ENCODE measurements at places on chromosomes 3 and 15.
A peak's percentile ranks its signal among the peaks of the same experiment; 100 is the strongest.

DNA sequence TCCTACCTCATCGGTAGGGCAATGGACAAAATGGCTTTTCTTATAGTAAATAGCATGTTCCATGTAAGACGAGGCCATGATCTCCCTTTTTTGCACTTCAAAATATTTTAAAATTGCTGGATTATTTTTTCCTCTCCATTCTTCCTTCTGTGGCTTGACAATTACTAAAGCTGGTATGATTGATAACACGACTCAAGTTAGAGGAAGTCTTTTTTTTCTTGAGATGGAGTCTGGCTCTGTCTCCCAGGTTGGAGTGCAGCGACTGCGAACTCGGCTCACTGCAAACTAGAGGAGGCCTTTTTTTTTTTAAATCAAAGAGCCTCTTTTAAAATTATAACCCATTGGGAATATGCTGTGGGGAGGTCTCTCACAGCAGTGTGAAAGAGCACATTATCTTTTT is 124.5 kb upstream of the TBL1XR1 start:
- no peak for DNase-seq

GRCh38 chr3:27200721-27201489 is 168.3 kb downstream of the NEK10 start:
- DNase-seq: no peak

DNA sequence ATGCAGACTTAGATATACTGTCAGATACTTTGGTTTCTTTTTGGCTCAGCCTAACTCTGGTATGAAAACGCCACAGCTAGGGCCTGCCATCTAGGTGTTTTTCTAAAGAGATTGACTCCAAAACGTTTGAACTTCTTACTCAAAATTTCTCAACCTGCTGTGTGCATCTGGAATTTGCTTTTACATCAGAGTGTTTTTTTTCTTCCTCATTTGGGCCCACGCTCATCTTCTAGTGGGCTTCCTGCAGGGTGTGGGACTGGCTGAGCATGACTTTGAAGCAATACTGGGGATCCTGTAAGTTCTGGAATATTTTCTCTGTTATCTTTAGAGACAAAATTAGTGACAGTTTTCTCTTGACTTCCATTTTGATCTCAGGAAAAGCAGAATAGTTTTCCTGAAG is 117.8 kb downstream of the NR1D2 start:
- no peak for DNase-seq

- peak; percentile 92 for DNase-seq
Observed at GRCh38 chr3:133943639-133944141, 48.0 kb upstream of the RAB6B start.

GRCh38 chr15:66986951-66987350 is 78.5 kb upstream of the SMAD3 start:
- DNase-seq: no peak

DNA sequence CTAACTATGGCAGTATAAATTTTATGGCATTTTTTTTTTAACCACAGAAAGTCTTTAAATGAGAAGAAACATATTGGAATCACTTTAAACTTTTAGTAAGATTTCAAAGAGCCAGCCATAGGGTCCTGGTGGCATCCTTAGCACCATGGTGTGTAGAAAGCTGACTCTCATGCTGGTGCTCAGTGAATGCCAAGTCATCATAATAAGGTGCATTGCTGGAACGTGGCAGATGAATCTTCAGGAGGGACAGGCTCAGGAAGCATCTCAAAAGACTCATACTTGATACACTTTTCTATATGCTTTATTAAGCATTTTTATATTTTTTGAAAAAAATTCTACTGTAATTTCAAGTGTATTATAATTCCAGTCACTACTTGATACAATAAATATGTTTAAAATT is 274.2 kb downstream of the ZIC4 start:
- no peak for DNase-seq

All from foreskin keratinocyte (primary cell).